ENCODE measurements at places on chromosomes 3 and 15.

GRCh38 chr3:130088061-130088460 lies 6.4 kb downstream of the ALG1L2 start:
- DNase-seq: no peak

GRCh38 chr3:153130312-153130977 lies 31.6 kb upstream of the RAP2B start:
- DNase-seq: no peak

DNA sequence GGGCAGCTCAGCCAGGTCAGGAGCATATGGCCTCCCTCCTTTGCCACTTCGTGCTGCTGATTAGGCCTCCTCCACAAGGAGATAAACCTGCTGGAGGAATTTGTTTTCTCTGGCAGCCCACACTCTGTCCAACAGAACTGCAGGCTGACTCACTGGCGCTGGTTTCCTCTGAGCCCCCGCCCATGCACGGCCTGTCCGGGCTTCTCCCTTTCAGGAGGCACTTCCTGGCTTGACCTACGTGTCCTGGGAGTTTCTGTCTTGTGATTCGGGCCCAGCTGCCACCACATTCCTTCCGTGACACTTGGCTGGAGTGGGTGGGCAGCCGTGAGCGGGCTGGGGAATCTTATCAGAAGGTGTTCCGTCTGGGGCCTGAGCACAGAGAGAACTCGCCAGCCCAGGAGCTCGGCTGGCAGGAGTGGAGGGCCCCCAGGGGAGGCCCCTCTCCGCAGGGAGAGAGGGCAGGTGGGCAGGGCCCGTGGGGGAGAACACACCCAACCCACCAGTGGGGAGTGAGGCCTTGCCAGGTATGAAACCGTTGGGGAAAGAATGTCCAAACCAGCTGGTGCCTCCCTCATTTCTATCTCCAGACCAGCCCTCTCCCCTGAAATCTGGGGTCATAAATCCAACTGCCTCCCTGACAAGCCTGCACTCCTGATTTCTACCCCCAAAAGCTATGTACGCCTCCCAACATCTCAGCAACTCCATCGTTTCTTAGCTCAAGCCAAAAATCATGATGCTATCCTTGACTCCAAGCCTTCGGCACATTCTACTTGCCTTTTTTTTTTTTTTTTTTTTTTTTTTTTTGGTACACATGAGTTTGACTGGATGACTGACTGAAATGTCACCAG lies 110.6 kb upstream of the MEF2A start:
- DNase-seq: no peak

DNA sequence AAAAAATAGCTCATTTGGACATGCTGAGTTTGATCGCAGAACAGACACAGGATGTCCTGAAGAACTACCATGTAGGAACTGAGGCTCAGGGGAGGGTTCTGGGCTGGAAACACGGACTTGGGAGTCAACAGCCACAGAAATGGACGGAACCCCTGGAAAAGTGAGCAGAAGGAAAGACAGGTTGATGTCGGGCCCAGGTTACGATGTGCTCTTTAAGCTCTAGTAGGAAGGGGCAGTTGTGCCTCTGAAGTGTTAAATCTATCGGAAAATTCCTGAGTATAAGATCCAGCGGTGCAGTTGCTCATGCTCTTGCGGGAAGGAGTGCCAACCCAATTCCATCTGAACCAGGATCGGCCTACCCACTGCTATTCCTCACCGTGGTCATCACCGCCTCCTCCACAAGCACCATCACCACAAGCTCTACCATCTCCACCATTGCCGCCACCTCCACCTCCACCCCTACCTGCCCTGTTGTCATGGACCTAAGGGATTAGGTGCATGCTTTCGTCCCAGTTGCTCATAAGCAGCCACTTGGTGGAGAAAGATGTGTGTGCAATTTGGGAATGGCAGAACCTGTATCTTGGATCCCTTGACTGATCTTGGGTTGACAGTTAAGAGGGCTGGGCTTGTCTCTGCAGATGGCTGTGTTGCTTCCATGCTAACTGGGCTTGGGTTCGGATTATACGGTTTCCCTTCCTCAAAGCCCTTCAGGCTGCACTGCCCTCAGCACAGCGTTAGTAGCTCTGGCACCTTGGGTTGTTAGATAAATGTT lies 108.5 kb downstream of the ASB7 start:
- no peak for DNase-seq

Data from amygdala (tissue), 56 donors.